Renal cortex interstitium (tissue), 15 donors: ENCODE measurements at places on chromosomes 3 and 15.

DNA sequence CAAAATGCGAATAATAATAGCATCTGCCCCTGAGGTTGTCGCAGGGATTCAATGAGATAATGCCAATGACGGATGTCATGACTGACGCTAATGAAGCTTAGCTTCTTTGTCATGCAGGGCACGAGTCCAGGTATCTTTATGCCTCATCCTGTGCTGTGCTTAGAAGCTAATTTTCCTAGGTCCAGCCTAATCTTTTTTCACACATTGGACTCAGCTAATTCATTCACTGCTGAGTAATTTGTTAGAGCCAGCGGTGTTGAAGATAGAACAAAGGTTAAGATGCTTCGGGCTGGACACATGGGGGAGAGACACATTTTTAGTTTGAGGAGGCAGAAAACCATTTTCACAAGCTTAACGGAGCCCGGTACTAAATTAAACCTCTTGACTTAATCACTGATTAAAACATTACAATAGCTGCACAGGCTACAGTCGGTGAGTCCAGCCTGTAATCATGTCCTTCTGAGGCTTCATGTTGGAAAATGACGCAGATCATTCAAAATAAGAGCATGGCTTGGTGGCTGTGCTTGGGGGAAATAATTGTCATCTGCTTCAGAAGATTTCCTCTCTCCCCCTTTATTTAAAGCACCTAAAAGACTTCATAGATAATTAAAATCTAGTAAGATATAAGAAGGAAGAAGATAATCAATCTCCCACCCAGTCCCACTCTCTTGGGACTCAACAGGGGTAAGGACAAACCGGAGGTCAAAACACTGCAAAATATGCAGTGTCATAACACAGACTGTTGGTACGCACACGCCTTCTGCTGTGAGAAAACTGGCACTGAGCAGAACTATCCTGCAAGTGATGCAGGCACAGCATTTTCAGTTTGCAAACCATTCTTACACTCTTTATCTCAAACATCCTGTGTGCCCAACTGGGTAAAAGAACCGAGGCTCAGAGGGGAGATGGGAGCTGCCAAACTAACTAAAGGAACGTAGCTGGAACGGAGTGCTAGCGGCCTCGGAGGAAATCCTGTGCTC, 3.3 kb upstream of the CCDC174 start:
- DNase-seq = no peak

DNA sequence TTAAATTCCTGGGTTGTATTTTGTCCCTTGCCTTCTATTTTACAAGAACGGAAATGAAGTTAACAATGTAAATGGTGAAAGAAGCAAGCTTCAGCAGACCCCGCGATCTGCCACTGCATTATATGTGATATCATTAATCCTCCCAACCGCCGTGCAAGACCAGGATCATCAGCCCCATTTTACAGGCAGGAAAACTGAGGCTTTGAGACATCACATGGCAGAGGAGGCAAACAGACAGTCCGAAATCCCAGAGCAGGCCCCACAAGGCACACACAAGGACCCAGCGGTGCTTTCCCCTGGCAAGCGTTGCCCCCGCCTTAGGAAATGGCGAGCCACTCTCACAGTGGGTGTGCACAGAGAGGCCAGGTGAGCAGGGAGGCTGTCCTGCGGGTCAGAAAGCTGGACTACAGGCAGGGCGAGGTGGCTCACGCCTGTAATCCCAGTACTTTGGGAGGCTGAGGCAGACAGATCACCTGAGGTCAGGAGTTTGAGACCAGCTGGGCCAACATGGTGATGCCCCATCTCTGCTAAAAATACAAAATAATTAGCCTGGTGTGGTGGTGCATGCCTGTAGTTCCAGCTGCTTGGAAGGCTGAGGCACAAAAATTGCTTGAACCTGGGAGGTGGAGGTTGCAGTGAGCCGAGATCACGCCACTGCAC, 16.2 kb downstream of the FGD5 start:
- DNase-seq = no peak

GRCh38 chr3:146544929-146545528, 622 bp upstream of the PLSCR1 start:
- no peak for DNase-seq

GRCh38 chr3:48970586-48970985, 19.5 kb upstream of the P4HTM start:
- DNase-seq = no peak

DNA sequence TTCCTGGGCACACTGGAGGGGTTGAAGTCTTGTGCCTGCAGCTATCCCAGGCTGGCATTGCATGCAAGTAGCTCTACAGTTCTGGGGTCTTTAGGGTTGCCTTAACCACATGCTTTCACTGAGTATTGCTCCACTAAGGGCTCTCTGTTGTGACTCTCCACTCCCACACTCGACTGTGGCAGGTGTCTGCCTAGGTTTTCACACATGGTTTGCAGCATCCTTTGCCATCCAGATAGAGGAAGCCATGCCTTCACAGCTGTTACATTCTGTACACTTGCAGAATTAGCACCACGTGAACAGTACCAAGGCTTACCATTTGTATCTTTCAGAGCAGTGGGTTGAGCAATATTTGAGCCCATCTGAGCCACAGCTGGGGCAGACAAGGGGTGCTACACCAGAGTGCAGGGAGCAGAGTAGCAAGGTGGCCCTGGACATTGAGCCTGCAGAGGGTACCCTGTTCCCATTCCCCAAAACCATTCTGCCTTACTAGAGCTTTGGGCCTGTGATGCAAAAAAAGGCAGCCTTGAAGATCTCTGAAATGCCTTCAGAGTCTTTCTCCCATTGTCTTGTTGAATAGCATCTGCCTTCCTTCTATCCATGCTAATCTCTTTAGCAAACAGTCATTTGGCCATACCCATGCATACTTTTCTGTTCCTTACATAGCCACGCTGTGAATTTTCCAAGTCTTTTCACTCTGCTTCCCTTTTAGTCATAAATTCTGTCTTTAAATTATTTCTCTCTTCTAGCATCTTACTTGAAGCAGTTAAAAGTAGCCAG, 95.2 kb upstream of the PLCL2 start:
- no peak for DNase-seq

DNA sequence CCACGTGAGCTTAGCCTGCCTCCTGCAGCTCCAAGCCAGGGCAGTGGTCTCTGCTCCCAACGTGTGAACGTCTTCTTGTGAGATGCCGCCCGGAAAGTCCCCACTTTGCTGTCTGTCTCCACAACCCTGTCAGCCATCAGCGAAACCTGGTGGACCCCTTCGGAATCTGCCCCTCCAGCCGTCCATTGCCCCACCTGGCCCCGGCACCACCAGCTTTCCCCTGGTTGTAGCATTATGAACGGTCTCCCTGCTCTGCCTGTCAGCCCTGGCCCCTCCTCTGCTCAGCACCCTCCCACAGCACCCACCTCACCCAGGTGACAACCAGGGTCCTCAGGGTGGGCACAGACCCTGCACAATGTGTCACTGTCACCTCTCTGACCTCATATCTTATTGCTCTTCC, 71.1 kb downstream of the HMCES start:
- DNase-seq = no peak

DNA sequence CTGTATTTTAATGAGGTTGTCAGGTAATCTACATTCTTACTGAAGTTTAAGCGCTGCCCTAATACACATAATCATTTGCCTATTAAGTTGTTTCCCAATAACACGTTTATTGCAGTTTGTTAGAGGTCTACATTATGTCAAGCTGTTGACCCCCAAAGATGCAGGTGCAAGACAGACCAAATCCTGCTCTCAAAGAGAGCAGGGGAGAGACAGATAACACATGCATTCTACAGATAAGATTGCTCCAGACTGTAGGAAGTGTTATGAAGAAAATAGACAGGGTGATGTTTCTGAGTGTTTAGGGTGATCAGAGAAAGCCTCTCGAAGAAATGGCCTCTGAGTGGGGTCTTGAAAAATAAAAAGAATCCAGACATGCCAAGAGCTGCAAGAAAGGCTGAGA, 24.8 kb upstream of the OXTR start:
- DNase-seq = no peak
